ENCODE measurements at places on chromosomes 2 and 18. TPM values are rescaled to one million over a fixed set of nuclear protein-coding genes. Genes with fewer than 3 reads are reported as not detected.

The APCDD1 gene
- total RNA-seq, result not detected

The WNT10A gene
- not detected for total RNA-seq

DNA sequence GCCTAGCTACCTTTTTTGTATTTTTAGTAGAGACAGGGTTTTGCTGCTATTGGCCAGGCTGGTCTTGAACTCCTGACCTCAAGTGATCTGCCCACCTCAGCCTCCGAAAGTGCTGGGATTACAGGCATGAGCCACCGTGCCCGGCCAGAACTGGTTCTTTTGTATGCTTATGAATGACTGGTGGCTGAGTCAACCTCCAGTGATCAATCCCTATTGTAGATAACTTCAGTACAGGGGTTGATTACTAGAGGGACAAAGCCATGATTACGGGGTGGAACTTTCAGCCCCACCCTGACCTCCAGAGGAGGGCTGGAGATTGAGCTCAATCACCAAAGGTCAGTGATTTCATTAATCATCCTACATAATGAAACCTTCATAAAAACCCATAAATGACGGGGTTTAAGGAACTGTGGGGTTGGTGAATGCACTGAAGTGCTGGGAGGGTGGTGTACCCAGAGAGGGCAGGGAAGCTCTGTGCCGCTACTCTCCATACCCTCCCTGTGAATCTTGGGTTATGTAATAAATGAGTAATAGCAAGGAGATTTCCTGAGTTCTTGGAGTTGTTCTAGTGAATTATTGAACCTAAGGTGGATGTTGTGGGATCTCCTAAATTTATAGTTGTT lies 281.8 kb upstream of the CXCR4 start:
- no peak for DNase-seq

DNA sequence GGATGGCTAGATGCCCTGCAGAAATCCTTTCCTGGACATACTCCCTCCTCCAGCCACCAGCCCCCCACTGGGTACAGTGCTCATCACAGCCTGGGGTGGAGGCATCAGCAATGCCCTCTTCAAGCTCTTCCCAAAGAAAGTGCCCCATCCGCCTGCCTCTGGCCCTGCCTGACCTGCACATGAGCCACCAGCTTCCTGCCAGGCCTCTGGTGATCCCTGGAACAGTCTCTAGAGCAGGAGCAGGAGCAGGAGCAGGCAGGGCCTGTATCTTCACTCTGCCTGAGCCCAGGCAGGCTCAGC lies 54.1 kb upstream of the CAB39 start:
- no peak for DNase-seq

DNA sequence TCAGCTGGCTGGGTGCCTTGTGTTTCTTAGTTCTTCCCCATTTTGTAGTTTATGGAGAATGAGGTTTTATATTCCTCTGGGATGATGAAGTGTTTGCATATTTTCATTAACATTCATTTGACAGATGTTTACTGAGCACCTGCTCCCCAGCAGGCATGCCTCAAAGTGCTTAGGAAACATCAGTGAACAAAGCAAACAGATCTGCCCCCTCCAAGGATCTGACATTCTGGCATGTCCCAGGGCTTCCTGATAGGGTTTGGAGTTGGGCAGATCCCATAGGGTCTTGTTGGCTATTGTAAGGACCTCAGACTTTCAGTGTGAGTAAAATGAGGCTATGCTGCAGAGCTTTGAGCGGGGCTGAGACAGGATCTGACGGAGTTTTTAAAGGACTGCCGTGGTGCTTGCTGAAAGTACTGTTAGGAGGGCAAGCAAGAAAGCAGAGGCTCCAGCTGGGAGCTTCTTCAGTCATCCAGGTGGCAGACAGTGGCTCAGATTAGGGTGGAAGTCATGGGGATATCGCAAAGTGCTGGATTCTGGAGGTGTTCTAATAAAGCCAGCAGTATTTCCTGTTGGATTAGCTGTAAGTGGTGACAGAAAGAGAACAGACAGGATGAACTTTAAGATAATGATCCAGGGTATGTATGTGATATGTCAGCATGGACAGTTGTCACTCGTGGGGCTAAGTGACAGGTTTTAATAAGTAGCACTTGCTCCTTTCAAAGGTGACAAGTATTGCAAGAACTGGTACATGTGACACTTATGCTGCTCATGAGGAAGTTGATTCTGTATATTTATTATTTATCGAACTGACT lies 11.3 kb upstream of the IAH1 start:
- DNase-seq, result no peak

- no peak for DNase-seq
Measured at GRCh38 chr2:191629001-191629453, 48.9 kb upstream of the NABP1 start.
